ENCODE measurements at places on chromosomes 13 and 19.

DNA sequence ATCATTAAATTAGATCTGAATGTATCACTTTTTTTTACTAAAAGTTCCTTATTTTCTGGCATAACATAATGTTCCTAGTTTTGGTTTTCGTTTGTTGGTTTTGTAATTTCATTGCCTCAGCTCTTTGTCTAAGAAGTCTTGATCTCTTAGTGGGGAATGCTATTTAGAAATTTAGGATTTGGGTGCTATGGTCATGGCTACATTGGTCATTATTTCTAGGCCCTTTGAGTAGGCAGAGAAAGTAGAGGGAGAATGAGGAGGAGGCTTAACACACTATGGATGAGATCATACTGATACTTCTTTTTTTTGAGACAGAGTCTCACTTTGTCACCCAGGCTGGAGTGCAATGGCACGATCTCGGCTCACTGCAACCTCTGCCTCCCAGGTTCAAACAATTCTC, 41.8 kb downstream of the PIBF1 start:
- DNase-seq: no peak

DNA sequence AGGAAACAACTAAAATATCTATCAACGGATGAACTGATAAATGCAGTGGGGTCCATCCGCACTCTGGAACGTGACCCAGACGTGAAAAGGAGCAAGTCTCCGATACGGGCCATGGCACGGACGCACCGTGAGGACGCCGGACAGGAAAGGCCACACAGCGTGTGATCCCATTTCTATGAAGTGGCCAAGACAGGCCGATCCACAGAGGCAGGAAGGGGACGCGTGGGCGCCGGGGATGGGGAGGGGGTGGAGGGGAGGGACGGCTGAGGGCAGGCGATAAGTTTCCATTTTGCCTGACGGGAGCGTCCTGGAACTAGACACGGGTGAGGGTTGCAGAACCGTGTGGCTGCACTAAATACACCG, 13.8 kb downstream of the SHC2 start:
- no peak for DNase-seq

- no peak for DNase-seq
These were observed 5.9 kb downstream of the CACNG7 start for GRCh38 chr19:53915000-53915399.

DNA sequence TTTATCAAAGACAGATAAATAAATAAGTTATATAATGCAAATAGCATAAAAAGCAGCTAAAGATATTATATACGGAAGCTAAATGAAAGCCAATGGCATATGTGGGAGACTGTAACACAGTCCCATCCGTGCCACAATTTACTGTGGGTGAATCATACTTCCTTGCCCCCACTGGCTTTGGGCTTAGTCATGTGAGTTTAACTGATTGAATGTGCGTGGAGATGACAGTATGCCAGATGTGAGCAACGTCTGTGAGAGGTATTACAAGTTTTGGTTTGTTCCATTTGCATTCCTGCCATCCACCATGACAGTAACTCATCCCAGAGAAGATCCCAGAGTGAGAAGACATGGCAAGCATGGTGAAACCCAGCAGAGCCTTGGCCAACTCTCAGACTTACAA, 340.0 kb downstream of the SUCLA2 start:
- DNase-seq: no peak

DNA sequence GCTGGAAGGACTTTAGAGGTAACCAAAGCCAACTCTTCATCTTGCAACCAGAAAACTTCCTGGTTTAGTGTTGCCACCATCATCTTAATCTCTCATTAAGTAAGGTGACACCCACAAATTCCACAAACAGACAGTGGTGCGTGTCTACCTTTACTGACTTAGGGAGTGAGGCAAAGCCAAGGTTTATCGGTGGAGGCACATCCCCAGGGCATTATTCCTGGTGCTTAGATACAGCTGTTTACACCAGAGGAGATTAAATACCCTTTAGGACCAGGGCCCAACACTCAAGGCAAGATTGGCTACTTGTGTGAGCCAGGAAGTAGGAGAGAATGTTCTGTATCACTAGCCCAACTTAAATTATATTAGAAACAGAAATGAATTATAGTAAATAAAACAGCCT, 9.5 kb downstream of the STOML3 start:
- DNase-seq: no peak

DNA sequence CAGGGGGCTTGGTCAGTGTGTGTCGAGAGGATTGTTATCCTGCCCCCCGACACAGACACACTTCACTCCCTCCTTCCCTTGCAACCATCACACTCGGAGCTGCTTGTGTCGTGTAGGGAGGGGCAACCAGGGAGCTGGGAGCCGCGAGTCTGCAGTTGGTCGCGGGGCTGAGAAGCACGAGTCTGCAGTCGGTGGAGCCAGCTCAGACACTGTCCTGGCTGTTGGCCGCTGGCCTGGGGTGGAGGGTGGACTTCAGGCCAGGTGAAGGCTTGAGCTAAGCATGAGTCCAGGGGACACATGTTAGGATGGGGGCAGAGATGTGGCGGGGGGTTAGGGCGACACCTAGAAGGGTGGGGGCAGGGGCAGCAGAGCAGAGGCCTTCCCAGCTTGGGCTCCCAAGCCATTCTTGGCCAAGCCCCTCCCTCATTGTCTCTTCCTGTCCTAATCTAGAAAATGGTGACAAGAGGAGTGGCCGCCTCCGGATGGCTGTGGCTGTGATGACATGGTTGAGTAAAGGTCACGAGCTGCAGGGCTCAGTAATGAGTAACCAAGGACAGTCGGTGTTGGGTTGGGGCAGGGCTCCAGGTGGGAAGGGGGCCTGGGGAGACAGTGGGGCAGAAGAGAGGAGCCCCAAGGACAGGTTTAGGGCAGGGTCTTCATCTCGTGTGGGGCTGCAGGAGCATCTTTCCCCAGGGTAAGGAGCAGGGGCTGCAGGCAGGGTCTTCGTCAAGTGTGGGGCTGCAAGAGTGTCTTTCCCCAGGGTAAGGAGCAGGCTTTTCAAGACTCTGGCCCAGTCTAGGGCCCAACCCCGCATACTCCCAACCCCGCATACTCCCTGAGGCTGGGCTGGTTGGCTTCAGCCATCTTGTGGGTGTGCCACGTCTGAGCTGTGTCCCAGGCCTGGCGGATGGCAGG, 8.6 kb downstream of the PPP5C start:
- no peak for DNase-seq

- DNase-seq: no peak
These were observed 69.2 kb downstream of the PARP4 start for GRCh38 chr13:24443366-24443765.

GRCh38 chr13:112114391-112114790, 47.4 kb downstream of the SOX1 start:
- DNase-seq: no peak

GRCh38 chr13:99296398-99296797, 10.8 kb downstream of the GPR183 start:
- DNase-seq: no peak

GRCh38 chr19:17797424-17798201, 2.7 kb downstream of the B3GNT3 start:
- peak; percentile 73 for DNase-seq

- DNase-seq: no peak
These were observed 412 bp downstream of the IRS2 start for GRCh38 chr13:109785892-109786450.

- DNase-seq: no peak
These were observed 583 bp downstream of the AKAP8L start for GRCh38 chr19:15418231-15418578.

DNA sequence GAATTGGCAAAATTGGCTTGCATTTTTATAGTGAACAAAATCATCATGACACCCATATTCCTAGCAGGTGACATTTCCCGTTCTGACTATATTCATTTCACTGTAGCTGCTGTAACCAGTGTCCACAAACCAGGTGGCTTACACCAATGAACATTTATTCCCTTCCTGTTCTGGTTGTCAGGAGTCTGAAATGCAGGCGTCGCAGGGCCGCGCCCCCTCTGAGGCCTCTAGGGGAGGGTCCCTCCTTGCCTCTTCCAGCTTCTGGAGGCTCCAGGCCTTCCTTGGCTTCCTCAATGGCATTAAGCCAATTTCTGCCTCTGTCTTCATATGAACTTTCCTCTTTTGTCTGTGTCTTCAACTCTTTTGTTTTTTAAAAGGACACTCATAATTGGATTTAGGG, 6.5 kb upstream of the RLN3 start:
- no peak for DNase-seq

- no peak for DNase-seq
These were observed 829.8 kb upstream of the SLC10A2 start for GRCh38 chr13:103895835-103896531.

GRCh38 chr19:21835810-21836444, at the start of gene ZNF43:
TSS of gene ZNF43 (minus strand) at chr19:21836182. CDS start at chr19:21836038, 144 bp downstream.
- peak; percentile 68 for DNase-seq

GRCh38 chr19:13240312-13241022, 90.3 kb downstream of the IER2 start:
- DNase-seq: no peak

GRCh38 chr19:326871-327270, 17.7 kb downstream of the MIER2 start:
- no peak for DNase-seq

DNA sequence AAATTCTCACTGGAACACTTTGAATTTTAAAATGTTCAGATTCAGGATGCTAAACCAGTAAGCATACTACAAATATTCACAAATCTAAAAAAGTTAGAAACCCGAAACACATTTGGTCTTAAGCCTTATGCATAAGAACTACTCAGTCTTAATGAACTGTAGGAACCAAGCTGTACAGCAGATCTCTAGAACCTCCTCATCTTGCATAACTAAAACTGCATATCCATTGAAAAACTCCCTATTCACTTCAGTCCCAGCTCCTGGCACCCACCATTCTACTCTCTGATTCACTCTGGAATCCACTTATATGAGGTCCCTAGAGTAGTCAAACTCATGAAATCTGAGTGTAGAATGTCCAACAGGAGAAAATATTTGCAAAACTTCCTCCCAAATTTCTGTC, 65.6 kb upstream of the CEACAM8 start:
- no peak for DNase-seq

GRCh38 chr13:21934284-21934683, 263.4 kb downstream of the FGF9 start:
- no peak for DNase-seq

DNA sequence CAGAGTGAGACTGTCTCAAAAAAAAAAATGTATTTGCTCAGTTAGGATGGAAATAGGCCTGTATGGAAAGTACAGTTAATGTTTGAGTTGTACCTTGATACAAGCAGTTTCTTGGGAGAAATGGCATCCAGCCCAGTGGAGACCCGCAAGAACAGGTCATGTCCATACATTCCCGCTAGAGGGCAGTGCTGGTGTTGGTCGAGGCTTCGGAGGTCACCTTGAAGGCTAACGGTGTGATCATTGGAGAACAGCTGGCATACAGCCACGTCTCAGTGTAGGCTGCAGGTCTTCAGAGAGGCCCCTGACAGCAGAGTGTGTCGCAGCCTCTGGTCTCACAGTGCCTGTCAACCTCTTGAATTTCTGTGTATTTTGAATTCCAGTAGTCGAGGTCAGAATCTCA, 7.5 kb downstream of the ZNF610 start:
- no peak for DNase-seq

DNA sequence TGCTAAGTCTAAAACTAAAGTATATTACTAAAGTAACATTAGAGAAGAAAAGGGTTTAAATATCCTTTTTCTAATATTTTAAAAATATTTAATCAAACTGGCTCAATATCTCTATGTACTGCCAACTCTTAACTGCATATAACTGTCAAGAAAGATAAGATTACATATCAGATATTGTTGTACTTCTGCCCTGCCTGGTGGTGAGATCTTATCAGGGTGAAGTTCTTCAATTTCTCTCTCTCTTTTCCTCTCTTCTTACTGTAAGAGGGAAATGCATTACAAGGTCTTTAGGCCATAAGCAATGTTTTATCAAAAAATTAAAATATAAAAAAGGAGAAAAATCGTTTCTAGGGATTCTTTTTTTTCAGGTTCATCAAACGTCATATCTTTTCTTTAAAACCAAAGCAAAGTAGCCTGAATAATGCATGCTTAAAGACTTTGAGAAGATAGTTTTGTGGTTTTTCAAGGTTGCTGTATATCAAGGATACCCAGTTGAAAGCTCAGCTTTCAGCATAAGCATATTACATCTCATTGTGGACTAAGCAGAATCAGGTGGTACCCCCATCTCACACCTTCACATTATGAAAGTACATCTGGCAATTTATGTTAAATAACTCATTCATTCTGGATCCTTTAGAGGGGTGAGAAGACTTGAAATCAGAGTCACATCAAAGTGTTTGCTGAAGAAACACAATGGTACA, 1625.7 kb upstream of the SLC10A2 start:
- no peak for DNase-seq

- DNase-seq: no peak
These were observed 25.0 kb upstream of the FXYD3 start for GRCh38 chr19:35090506-35091214.

DNA sequence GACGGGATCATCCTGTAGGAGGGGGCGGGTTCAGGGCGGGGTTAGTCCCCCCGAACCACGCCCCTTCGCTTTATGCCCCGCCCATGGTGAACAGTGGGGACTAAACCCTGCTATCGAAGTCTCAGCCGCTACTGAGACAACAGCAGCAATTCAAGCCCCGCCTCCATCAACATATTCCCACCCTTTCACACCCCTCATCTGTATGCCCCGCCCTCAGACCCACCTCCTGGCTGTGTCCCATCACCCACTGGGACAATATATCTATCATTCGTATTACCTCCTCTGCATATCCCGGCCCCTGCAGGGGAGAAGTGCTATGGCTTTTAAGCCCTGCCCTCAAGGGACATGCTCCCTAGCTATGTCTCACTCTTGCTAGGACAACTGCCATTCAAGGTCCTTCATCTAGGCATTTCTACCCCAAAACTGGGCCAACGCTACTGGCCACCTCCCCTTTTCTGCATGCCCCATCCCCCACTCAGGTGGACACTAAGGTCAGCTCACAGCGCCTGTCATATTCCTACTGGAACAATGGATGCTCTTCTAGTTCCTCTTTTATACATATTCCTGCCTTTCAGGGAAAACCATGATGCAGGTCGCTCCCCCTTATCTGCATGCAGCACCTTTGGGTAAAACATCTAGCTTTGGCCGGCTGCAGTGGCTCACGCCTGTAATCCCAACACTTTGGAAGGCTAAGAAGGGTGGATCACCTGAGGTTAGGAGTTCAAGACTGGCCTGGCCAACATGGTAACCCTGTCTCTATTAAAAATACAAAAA, 11.9 kb downstream of the LRFN1 start:
- DNase-seq: no peak

GRCh38 chr19:57088133-57088532, 31.7 kb upstream of the USP29 start:
- DNase-seq: no peak

DNA sequence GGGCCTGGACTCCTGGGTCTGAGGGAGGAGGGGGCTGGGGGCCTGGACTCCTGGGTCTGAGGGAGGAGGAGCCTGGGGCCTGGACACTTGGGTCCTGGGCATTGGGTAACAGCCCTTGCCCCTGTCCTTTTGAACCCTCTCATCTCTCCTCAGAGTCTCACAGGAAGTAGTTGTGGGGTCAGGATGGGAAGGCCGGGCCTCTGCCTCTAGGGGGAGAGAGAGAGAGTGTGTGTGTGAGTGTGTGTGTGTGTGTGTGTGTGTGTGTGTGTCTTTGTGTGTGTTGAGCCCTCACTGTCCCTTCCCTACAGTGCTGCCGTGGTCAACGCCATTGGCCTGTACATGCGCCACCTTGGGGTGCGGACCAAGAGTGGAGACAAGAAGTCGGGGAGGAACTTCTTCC, 10.9 kb downstream of the ARHGEF1 start:
- no peak for DNase-seq
